ENCODE measurements at places on chromosomes 6 and 20. TPM values are rescaled to one million over a fixed set of nuclear protein-coding genes. Genes with fewer than 3 reads are reported as not detected.

OPN5 gene
- total RNA-seq, result not detected

IL17F gene
- total RNA-seq, result not detected

CEP250 gene
- total RNA-seq, result 38.3 TPM

XKR7 gene
- not detected for total RNA-seq

OTOR gene
- total RNA-seq, result not detected

FAM217A gene
- total RNA-seq, result not detected

TAF4 gene
- 1.4 TPM for total RNA-seq

TREML4 gene
- not detected for total RNA-seq

UBE2C gene
- total RNA-seq, result 43.6 TPM

GRM4 gene
- not detected for total RNA-seq

GPR6 gene
- not detected for total RNA-seq

LSM14B gene
- 23.7 TPM for total RNA-seq

MARCKS gene
- 40.7 TPM for total RNA-seq

EHMT2 gene
- total RNA-seq, result 36.4 TPM

SLC22A7 gene
- not detected for total RNA-seq

MYLK4 gene
- under 0.01 TPM for total RNA-seq

GATA5 gene
- total RNA-seq, result not detected

KCNK5 gene
- not detected for total RNA-seq

ZKSCAN8 gene
- 15.0 TPM for total RNA-seq

SEC23B gene
- 65.0 TPM for total RNA-seq

All from IMR-90 (cell line).